Stimulated activated CD8-positive, alpha-beta memory T cell treated with anti-CD3 and anti-CD28 coated beads, Interleukin-7, amount 100 ng/mL, for 48 hours (primary cell): ENCODE measurements at places on chromosomes 12 and 14.

DNA sequence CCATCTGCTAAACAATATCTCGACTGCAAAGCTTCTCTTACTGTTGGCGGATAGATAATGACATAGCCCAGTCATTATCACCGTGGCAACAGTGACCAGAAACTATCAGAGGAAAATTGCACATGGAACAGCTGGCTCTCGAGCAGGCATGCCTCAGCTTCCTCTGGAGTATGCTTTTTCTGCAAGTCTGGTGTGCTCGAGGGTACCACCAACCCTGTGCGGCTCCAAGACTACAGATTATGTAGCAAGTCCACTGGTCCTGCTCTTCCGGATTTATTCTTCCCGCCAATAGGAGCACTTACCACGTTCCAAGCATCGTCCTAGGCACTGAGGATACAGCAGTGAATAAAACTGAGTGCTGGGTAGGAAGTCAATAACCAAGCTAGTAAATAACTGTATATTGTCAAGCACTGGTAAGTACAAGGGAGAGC lies 1.4 kb upstream of the GLRX5 start:
- no peak for DNase-seq

- DNase-seq, result no peak
Measured at GRCh38 chr12:71455028-71455737, 15.6 kb downstream of the LGR5 start.

DNA sequence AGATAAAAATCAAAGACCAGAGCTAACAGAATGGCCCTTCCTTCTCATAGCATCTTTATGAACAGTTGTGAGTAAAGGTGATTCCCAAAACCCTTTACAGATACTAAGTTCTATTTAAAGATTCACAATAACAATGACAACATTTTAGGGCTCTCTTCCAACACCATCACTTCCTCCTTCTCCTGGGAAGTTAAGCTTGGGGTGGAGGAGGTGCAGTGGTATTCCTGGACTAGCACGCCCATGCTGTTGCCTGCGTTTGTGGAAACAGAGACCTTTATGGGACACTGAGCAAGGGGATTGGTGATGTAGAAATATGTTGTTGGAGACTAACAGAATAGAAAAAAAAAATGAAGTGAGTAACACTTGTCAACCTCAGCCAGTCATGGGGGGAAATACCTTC lies 22.5 kb downstream of the SYNE2 start:
- no peak for DNase-seq

DNA sequence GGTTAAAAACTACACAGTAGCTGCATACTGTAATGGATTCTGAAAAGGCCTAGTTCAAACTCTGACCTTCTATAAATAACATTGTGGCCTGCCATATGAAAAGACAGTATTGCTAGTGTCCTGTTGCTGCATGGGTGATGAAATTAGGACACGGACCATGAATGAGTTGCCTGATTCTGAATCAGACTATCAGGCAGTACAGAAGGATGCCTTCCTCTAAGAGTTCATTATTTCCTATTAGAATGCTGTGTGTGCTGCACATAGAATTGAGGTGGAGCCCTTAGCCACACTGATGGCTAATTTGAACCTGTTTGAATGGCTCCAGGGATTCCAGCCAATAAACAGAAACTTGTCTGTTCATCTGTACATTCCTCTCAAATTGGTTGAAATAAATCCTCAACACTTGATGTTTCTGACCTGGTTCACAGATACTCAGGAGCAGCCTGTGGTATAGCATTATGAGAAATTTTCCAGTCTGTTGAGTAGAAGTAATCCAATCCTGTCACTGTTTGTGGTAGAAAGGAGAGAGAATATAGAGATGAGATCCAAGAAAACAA lies 483.2 kb downstream of the APAF1 start:
- no peak for DNase-seq

DNA sequence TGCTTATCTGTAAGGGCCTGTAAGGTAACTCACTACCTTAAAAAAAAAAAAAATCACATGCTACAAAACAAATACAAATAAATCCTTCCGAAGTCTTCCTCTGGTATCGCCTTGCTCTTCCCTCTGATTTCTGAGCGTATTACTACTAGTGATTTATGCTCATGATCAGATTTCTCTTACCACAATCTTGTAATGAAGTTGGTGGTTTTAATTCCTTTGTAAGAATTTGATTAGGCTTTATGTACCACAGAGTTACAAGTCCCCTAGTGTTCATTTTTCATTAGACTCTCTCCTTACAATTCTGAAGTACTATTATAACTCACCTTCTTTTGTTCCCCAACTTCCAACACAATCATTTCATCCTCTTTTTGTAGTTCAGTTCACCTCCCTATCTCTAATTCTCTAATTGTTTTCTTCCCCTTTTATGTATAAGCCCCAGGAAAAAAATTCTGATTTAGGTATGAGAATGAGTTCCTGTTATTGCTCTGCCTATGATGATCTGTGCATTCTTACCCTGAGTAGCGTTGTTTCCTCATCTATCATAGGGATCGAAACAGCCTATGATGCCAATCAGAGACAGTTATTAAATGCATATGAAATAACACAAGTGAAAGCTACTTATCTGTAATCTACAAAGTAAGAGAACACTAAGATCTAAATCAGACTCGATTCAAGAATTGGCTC lies 81.5 kb downstream of the EPS8 start:
- no peak for DNase-seq

GRCh38 chr12:1977588-1977987 lies 26.7 kb downstream of the DCP1B start:
- no peak for DNase-seq
